Cardiac septum (tissue), 1 donor: ENCODE measurements at places on chromosomes 3 and 15.

DNA sequence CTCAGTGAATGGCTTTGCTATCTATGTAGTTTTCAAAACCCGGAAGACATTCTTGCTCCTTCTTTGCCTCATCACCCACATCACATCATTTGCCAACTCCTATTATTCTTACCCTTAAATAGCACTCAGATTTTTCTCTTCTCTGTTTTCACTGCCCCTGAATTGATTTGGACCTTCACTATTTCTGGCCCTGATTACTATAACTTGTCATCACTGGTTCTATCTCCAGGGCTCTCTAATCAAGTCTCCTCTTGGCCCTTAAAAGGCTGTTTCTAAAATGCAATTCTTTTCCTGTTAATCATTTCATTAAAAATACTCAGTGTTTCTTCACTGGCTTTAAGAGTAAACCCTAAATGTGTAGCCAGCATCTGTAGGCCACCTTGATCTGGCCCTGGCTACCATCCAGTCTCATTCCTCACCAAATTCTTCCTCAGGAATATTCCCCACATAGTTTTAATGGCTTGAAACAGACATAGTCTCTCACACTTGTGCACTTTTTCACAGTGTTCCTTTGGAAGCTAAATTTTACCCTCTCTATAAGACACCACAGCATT lies 437.1 kb upstream of the CBLB start:
- DNase-seq: no peak

GRCh38 chr15:55133972-55134371 lies 62.8 kb downstream of the RSL24D1 start:
- DNase-seq: no peak

DNA sequence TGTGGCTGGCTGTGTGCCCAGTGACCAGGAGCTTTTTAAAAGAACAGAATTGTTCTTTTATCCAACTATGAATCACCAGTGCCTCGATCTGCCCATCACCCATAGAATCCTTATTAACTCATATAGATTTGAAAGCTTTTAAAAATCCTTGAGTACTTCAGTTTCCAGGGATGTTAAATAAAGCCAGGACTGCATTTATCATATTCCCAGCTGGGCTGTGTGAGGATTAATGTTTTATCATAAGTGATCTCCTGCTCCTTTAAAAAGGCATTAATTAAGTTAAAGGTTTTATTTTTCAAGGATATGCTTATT lies 234.0 kb downstream of the MYRIP start:
- DNase-seq: no peak

- DNase-seq: no peak
These were observed 57.8 kb upstream of the C15orf39 start for GRCh38 chr15:75143738-75144334.

DNA sequence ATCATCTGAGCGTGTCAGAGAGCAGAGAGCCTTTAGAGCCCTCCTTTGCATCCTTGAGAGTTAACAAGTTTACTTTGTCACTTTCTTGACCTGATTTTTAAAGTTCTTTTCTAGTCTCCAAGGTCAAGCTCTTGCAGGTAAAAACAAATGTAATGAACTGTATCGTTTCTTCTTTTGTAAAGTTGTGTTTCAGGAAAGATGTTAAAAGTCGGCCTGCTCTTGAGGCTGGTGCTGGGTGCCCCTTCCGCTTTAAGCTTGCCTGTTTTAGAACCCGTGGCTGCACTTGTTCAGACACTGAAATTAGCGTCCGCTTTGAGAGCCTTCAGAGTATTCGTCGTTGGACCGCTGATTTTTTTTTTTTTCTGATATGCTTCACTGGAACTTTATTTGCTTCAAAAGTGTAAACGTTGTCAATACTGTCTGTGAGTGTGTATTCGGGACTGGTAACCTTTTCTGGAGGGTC lies 52.6 kb upstream of the ULK4 start:
- DNase-seq: no peak

- no peak for DNase-seq
These were observed 42.2 kb downstream of the DMXL2 start for GRCh38 chr15:51580385-51580784.

DNA sequence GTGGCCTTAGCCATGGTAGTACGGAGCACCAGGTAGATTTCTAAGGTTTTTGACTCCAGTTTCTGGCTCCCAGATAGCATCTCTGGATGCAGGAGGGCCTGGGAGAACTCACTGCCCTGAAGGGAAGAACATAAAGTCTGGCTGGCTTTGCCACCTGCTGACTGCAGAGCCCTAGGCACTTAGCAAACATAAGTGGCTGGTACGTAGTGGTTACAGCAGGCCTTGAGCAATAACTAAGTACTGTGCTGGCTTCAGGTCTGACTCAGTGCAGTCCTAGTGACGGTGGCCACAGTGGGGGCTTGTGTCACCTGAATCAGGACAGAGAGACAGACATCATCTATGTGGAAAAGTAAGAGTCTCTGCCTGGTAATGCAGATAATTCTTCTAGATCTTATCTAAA lies 871.1 kb downstream of the PDCD6IP start:
- no peak for DNase-seq

GRCh38 chr3:99789011-99789721 lies 28.5 kb upstream of the CMSS1 start:
- DNase-seq: no peak
